ENCODE measurements at places on chromosomes 7 and 10. TPM values are rescaled to one million over a fixed set of nuclear protein-coding genes. Genes with fewer than 3 reads are reported as not detected.

GRCh38 chr7:74475243-74475986 lies 21.7 kb downstream of the GTF2IRD1 start:
- H3K27me3 ChIP-seq = peaks cover 8% of the 10 kb centered on the region
- DNase-seq = no peak
- H3K4me3 ChIP-seq = no peak overlapping the region
- peaks cover 7% of the 10 kb centered on the region for H3K4me1 ChIP-seq
- no peaks in the 10 kb centered on the region for H3K36me3 ChIP-seq

DNA sequence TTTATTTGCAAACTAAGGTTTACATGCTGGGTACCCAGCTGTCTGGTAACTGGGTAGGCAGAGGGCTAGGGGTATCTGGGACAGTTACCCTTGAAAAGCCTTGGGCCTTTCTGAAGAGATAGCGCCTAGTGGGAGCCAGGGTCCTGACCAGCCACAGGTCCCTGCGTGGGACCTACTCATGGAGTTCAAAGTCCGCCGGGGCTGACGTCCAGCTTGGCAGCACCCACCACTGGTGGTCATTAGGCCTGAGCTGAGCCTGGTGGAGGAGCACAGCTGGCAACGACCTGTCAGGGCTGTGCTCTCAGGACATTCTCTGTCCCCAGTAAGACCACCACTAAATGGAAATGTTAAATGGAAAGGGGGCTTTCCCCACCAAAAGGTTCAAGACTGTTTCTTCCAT lies 20.0 kb downstream of the GUSB start:
- no peaks in the 10 kb centered on the region for H3K27me3 ChIP-seq
- DNase-seq = no peak
- peaks cover 6% of the 10 kb centered on the region for H3K36me3 ChIP-seq

GRCh38 chr10:69952069-69952800 lies 100.4 kb upstream of the MACROH2A2 start:
- DNase-seq = no peak
- no peaks in the 10 kb centered on the region for H3K36me3 ChIP-seq
- H3K4me1 ChIP-seq = peaks cover 3% of the 10 kb centered on the region
- no peak overlapping the region for H3K27ac ChIP-seq
- H3K4me3 ChIP-seq = no peak overlapping the region

DNA sequence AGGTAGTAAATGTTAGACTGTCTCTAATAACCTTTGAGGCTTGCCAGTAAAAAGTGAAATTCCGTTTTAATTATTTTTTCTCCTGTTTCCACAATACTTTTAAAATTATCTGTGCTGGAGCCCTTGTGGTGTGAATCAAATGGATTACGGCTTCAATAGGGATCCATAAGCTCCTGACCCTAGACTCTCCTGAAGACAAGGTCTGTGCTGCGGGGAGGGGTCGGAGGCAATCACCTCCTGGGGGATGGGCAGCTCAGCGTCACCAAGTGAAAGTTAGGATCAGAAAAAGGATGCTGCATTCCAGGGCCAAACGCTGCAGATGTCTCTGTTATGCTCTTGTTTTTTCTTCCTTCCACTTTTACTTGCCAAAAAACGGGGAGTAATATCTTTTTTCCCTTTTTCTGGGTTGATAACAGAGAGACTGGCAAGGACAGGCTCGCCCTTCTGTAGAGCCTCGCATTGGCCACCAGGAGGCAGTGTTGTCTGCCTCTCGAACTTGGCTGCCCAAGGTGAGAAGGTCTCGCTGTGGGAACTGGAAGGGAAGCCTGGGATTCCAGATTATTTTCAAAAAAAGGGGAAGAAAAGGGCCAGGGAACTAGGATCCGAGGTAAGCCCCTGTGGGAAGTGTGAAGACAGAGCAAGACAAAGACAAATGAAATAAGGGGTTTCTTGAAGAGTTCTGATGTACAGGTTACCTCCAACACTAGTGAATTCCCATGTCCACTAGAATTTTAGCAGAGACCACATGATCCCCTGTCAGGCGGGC lies 621.9 kb downstream of the ACTR3B start:
- H3K27ac ChIP-seq = no peak overlapping the region
- H3K4me1 ChIP-seq = peaks cover 2% of the 10 kb centered on the region
- no peaks in the 10 kb centered on the region for H3K36me3 ChIP-seq
- no peak for DNase-seq
- H3K27me3 ChIP-seq = no peaks in the 10 kb centered on the region

DNA sequence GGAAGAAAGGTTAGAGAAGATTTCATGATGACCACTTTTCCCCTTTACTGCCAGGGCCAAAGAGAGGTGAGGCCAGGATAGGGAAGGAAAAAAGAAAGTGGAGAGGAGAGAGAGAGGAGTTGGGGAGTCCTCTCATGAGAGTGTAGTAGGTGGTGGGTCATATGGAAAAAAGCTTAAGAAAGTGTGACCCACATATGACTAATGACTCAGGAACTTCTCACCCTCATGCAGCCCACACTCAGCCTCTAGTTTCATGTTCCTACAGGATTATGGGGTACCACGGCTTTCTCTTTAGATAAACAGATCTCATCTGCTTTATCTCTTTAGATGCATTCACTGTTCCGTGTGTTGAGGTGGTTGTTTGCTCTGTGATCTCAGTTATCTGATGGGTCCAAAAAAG lies 462.5 kb upstream of the IGFBP3 start:
- no peak overlapping the region for H3K4me3 ChIP-seq
- no peaks in the 10 kb centered on the region for H3K4me1 ChIP-seq
- H3K36me3 ChIP-seq = no peaks in the 10 kb centered on the region
- no peak overlapping the region for H3K27ac ChIP-seq

ZNF804B gene
- total RNA-seq = not detected

OPN4 gene
- not detected for total RNA-seq

COL13A1 gene
- total RNA-seq = not detected

PIK3AP1 gene
- 1.9 TPM for total RNA-seq
